ENCODE measurements at places on chromosomes 7 and 10.

- no peak for DNase-seq
Measured at GRCh38 chr10:93420091-93420490, 62.0 kb downstream of the MYOF start.

- DNase-seq = no peak
Measured at GRCh38 chr7:102471791-102472125, 7.0 kb downstream of the POLR2J start.

GRCh38 chr10:98273057-98273850 lies 5.3 kb upstream of the LOXL4 start:
- no peak for DNase-seq

DNA sequence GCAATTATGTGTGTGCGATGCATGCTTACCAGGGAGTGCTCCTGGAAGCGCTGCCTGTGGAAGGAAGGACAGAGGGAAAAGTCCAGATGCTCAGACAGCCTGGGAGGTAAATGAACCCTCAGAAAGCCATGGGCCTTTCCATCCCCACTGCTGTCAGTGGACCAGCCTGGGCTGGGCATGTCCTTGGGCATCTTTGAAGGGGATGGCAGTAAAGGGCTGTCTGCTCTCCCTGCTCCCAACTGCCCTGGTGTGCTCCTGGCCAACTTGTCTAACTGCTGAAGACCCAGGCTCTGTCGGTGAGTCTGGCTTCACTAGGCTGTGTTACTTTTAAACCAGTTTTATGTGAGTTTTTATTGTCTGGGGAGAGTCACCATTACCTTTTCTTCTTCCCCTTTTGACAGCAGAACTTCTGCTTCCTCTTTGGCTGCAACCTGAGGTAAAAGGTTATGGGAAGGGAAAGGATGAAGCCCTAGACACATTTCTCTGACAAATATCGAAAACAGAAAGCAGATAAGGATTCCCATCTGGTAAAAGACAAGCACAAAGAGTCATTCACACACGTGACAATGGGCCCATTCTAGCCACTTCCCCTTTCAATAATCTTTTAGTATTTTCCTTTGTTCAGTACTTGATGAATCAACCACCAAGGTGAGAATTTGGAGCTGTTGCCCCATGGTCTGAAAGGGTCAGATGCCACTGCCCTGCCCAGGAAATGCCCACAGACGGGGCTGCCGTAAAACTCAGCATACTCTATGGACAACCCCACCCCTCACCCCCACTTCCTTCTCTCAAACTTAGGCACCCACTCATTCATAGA lies 27.6 kb upstream of the PIK3AP1 start:
- no peak for DNase-seq

DNA sequence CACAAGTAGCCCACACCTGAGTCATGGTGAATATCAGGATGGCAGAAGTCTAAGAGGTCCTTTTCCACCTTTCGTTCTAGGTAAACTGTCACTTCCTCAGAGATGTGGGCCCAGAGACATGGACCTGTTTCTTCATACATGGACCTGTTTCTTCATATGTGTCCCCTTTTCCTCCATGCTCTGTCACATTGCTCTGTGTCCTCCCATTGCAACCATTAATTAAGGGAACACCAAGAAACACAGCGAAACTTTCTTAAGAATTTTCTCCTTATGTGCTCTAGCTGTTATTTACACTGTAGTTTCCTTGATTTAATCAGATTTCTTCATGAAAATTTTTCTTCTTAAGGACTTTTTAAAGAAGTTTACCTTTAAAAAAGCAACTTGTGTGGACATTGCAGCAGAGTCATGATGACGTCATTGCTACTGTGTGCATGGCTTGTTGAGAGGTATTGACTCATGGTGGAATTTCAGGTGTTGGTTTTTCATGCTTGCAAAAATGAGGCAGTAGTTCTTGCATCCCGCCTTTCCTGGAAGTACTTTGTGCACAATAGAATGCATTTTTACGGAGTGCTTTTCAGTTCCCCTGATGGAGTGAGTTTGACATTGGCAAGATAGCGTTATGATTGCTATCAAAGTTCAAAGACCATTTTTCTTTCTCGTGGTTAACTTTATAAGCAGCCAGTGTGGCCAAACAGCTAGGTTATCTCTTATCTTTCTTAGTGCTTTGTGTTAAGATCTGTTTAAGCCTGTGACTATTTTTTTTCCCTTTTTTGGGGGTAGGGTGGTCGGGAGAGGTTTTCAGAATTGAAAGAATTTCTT lies 37.7 kb downstream of the CFAP58 start:
- peak; percentile 7 for DNase-seq

- DNase-seq = no peak
Measured at GRCh38 chr10:69501657-69502056, 50.4 kb downstream of the TSPAN15 start.

GRCh38 chr7:129615018-129615417 lies 3.5 kb downstream of the NRF1 start:
- DNase-seq = no peak

- no peak for DNase-seq
Measured at GRCh38 chr10:120989996-120990598, 138.9 kb downstream of the WDR11 start.

- DNase-seq = no peak
Measured at GRCh38 chr10:25633542-25633941, 300.5 kb upstream of the MYO3A start.

- DNase-seq = no peak
Measured at GRCh38 chr10:122243550-122243949, 27.5 kb upstream of the BTBD16 start.
